ENCODE measurements at places on chromosomes 2 and 18. TPM values are rescaled to one million over a fixed set of nuclear protein-coding genes. Genes with fewer than 3 reads are reported as not detected.

DNA sequence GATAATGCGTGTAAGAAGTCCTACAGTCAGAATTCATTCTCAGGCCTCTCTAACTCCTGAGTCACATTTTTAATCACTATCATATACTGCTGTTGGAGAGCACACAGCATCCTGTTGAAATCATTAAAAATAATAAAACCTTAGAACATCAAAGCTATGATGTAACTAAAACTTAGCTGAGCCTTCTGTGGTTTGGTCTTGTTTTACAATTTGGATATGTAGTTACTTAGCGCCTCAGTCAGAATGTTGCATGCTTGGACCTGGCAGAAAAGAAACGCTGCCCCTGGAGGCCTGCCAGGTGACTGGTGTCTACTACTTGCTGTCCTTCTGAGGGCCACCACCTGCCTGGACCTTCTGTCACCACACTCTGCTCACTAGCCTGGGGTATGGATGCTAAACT is 261.1 kb upstream of the RASGRP3 start:
- peak; percentile 92 for DNase-seq

DNA sequence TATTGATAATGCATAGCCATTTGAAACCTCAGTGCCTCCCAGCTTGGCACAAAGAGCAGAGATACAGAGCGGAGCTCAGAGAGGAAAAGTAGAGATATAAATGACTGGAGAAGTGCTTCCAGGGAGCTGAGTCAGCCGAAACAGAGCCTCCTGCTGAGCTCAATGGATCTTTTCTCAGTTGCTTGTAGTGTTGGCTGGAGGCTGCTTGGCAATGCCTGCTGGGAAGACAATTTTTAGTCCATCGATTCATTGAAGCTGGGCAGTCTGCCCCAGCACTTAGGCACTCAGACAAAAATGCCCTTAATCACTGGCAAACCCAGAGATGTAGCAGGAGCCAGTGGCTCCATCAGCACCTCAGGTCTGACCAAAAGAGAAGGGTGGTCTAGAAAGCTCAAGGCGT is 81.3 kb upstream of the SETBP1 start:
- DNase-seq = no peak

DNA sequence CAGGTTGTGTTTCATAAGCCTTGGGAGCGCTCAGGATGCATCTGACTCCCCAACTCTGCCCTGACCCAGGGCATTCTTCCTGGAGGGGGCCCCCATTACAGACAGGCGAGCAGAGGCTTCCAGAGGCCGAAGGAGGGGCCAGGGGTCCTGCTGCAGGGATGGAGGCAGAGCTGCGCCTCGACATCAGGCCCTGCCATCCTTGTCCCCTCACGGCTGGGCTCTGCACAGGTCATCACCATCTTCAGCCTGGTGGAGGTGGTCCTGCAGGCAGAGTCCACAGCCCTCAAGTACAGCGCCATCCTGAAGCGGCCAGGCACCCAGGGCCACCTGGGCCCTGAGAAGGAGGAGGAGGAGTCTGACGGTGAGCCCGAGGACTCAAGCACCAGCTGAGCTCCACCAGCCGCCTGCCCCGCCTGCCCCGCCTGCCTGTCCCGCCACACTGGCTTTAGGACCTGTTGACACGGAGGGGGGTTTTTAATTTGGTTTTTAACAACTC is 42.3 kb upstream of the ALPP start:
- DNase-seq = no peak

DNA sequence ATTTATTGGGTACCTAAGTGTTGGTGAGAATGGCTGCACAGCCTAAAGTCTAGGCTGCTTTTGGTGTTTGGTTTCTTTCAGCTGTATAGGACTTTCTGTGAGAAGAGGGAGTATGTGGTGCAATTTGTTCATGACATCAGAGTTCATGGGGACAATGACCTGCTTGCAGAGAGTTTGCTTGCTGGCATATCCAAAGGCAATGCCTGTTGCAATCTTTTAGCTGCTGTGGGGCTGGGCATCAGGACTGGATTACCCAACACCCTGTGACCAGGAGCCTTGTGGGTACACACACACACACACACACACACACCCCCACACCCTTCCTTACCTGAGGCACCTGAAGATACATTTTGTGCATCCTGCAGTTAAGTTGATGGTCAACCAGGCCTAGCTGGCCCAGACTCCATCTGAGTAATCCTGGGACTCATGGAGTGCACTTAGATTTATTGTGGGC is 68.4 kb downstream of the LIPG start:
- DNase-seq = no peak

DNA sequence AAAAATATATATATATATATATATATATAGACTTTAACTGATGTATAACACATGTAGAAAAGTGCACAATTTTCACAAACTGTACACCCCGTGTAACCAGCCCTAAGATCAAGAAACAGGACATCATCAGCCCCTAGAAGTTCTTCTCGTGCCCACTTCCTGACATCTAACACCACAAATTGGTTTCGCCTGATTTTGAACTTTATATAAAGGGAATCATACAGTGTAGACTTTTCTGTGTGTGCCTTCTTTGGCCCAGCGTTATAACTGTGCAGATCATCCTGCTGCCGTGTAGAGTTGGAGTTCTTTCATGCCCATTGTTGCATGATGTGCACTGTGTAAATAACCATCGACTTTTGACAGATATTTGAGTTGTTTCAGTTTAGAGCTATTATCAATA is 41.0 kb downstream of the SMAD7 start:
- no peak for DNase-seq

- DNase-seq = no peak
Observed at GRCh38 chr2:223822818-223823217, 14.6 kb downstream of the AP1S3 start.

DNA sequence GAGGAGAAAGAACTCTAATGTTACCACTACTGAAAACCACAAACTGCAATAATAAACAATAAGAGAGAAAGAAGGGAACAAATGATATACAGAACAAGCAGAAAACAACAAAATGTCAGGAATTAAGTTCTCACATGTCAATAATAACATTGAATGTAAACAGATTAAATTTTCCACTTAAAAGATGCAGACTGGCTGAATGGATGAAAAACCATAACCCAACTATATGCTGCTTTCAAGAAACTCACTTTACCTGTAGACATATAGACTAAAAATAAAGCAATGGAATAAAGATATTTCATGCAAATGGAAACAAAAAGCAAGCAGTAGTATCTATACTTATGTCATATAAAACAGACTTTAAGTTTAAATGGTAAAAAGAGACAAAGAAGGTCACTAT is 50.4 kb downstream of the MRO start:
- DNase-seq = no peak

DNA sequence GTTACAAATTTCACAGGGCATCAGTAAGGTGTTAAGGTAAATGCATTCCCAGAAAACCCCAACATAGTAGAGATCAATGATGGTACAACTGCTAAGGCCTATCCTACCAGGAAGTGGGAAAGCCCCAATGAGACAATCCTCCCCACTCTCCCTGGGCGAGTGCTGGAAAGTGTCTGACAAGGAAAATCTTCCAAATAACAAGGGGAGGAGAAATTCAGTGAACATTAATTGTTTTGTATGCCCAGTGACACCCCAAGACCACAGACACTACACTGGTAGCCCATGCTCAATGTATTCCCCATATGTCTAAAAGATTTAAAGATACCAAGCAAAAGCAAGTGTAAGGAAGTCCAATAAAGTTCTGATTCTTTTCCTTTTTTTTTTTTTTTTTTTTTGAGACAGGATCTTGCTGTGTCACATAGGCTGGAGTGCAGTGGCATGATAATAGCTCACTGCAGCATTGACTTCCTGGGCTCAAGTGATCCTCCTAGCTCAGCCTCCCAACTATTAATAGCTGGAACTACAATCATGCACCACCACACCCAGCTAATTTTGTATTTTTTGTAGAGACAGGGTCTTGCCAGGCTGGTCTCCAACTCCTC is 24.7 kb downstream of the B4GALT6 start:
- no peak for DNase-seq

GRCh38 chr18:74528913-74529312 is 5.4 kb upstream of the CNDP1 start:
- DNase-seq = no peak

DNA sequence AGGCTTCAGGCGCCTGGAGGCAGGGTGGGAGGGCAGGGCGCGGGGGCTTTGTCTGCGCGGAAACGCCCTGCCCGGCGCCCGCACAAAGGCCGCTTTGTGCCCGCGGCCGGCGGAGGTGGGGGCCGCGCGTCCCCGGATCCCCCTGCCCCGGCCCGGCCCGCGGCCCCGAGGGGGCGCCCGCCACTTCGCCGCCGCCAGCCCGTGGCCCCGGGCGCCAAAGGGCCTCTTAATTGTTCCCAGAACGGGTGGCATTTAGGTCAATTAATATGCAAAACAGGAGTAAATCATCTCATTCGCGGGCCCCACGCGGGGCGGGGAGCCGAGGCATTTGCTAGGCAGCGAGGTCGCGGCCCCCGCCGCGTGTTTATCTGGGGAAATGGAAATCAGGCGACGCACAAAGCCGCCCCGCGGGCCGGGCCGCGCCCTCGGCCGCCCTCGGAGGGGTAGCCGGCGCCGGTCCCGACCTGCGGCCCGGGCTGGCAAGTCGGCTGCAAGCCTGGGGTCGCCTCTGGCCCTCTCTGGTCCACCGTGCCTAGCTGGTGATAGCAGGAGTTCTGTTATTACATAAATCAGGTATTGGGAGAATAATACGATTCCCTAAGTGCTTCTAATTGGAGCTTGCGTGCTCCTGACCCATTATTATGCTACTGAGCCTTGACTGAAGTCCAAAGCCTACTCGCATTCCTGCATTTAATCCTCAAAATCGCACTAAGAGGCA is 148.2 kb upstream of the GLI2 start:
- DNase-seq = no peak

DNA sequence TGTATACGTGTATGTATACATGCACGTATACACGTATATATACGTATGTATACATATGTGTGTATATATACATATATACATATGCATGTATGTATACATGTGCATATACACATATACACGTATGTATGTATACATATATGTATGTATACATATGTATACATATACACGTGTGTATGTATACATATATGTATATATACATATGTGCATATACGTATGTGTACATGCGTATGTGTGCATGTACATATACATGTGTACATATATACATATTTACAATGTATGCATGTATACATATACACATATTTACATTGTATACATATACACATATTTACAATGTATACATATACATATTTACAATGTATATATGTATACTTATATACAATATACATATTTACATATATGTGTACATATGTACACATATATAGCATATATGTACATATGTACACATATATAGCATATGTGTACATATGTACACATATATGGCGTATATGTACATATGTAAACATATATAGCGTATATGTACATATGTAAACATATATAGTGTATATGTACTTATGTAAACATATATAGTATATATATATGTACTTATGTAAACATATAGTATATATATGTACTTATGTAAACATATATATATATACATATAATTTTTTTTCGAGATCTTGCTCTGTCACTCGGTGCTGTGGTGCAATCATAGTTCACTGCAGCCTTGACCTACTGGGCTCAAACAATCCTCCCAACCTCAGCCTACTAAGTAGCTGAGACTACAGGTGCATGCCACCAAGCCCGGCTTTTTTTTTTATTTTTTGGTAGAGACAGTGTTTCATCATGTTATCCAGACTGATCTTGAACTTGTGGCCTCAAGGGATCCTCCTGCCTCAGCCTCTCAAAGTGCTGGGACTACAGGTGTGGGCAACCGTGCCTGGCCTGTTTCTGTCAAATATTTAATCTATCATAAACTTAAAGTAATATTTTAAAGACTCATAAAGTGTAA is 23.2 kb downstream of the COBLL1 start:
- DNase-seq = no peak

- DNase-seq = no peak
Observed at GRCh38 chr2:241777686-241778627, 1.3 kb downstream of the GAL3ST2 start.

DNA sequence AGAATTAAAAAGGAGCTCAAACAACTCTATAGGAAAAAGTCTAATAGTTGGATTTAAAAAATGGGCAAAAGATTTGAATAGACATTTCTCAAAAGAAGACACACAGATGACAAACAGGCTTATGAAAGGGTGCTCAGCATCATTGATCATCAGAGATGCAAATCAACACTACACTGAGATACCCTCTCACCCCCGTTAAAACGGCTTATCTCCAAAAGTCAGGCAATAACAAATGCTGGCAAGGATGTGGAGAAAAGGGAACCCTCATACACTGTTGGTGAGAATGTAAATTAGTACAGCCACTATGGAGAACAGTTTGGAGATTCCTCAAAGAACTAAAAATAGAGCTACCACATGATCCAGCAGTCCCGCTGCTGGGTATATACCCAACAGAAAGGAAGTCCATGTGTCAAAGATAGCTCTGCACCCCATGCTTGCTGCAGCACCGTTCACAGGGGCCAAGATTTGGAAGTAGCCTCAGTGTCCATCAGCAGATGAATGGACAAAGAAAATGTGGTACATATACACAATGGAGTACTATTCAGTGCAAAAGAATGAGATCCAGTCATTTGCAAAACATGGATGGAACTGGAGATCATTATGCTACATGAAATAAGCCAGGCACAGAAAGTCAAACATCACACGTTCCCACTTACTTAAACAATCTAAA is 46.7 kb upstream of the B3GNT7 start:
- no peak for DNase-seq

DNA sequence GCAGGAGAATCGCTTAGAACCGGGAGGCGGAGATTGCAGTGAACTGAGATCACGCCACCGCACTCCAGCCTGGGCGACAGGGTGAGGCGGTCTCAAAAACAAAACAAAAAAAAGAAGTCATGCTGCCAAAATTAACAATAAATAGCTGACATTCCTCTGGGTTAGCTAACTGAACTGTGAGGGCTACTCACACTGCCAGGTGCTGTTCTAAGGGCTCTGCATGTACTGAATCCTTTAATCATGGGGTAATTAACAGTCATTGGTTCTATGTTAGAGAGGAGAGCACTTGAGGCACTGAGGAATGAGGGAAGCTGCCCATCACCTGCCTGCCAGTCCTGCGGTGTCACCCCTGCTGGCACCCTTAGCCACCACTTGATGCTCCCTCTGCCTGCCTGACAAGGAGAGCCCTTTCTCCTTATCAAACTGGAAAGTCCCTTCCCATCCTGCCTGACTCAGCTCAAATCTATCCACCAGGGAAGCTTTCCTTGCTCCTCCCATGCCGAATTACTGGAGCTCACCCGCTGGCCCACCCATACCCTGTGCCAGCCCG is 73.0 kb upstream of the RIOK3 start:
- DNase-seq = no peak

GRCh38 chr2:216059233-216059834 is 22.3 kb downstream of the PECR start:
- DNase-seq = no peak

DNAJC5G gene
- polyA plus RNA-seq = not detected

GALNT5 gene
- 22.6 TPM for polyA plus RNA-seq

CRYGD gene
- polyA plus RNA-seq = not detected

RAX gene
- polyA plus RNA-seq = not detected

IL1RL2 gene
- polyA plus RNA-seq = 0.11 TPM

ZC3H6 gene
- 1.4 TPM for polyA plus RNA-seq

LOXHD1 gene
- not detected for polyA plus RNA-seq

HOXD13 gene
- polyA plus RNA-seq = 0.43 TPM

AMER3 gene
- polyA plus RNA-seq = not detected

CRYBA2 gene
- 0.26 TPM for polyA plus RNA-seq

SCLY gene
- 7.7 TPM for polyA plus RNA-seq

CIDEA gene
- not detected for polyA plus RNA-seq

IL1RL1 gene
- not detected for polyA plus RNA-seq
